ENCODE measurements at places on chromosomes 5 and 9.
A peak's percentile ranks its signal among the peaks of the same experiment; 100 is the strongest.

- no peak for DNase-seq
Observed at GRCh38 chr5:40001796-40002195, 577.0 kb upstream of the DAB2 start.

GRCh38 chr5:62948301-62948700 is 369.7 kb downstream of the LRRC70 start:
- DNase-seq: no peak

GRCh38 chr5:143051244-143052058 is 281.3 kb downstream of the ARHGAP26 start:
- DNase-seq: no peak

GRCh38 chr5:170757182-170757601 is 26.3 kb upstream of the GABRP start:
- no peak for DNase-seq

GRCh38 chr5:138737494-138738265 is 15.5 kb upstream of the CTNNA1 start:
- DNase-seq: no peak

DNA sequence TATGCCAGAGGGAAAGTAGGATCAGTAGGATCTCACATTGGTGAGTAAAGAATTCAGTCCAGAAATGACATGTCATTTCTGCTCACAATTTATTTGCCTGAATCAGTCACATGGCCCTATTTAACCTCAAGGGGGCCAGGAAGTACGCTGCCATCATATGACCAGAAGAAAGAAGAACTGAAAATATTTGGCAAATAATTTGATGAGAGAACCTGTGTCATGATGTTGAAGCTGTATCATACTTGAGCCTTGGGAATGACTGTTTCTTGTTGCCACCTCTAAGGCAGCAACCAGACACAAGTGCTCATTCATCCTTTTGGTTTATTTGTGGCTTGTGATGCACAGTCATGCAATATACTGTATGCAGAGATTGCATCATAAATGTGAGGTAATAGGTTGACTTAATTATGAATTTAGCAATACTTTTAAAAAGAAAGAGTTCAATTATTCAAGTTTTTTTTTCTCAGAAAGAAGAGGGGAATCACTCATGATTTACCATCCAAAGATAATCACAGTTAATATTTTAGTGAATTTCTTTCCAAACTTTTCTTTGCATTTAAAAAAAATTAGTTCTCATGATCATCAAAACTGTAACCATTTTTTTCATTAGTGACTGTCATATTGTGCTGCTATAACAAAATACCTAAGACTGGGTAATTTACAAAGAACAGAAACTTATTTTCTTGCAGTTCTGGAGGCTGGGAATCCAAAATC is 8.2 kb upstream of the ZFYVE16 start:
- no peak for DNase-seq

DNA sequence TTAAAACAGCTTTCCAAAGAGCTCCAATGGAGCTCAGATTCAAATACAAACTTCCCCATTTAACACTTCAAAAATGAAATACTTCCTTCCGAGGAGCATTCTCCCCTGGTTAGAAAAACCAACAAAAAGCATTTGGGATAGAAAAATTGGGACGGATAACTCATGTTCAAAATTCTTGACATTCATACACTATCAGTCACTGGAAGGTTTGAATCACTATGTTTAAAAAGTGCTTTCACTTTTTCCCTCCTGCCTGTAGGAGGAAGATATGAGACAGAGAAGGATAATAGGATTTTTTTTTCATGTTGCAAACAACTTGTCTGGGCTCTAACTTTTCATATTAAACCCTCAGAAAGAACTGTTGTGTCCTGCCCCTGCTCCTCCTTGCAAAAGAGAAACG is 412.0 kb downstream of the ACTL7B start:
- no peak for DNase-seq

DNA sequence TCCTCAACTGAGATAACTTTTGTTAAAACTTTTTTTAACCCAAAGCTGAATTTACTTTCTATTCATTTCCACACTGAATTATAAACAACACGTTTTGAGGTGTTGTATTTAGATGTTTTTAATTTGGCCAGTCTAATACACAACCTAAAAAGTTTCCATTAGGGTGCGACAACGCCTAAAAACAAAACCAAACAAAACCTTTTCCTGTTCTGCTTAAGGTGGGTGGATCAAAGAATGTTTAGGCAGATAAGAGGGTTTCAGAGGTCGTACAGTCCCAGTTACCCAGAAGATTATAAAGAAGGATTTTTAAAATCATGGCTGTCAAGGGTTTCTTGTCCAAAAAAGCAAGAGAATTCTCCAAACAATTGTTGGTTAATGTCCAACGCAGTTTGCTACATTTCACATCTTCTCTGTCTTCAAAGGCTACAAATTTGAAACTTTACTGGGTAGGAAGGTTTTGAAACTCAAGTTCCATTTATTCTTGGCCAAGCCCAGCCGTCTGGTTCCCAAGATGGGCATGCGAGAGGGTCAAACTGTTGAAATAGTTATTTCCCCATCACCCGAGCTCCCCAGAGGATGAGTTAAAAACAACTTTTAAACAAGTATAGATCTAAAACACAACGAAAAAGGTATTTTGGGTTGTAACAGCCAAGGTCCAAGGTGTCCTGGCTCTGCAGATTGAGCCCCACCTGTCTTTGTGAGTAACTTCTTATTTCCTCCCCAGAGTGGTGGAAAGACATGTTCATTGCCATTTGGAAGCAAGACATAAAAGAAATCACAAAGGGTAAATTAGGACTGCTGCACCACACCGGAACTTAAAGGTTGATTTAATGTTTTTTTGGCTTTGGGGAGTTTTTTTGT is 122.8 kb upstream of the MAP3K1 start:
- no peak for DNase-seq

GRCh38 chr9:88312045-88312444 is 76.2 kb upstream of the SPIN1 start:
- no peak for DNase-seq

GRCh38 chr5:19125956-19126713 is 861.9 kb downstream of the CDH18 start:
- DNase-seq: no peak

- no peak for DNase-seq
Observed at GRCh38 chr9:100084734-100085133, 14.1 kb downstream of the ERP44 start.

DNA sequence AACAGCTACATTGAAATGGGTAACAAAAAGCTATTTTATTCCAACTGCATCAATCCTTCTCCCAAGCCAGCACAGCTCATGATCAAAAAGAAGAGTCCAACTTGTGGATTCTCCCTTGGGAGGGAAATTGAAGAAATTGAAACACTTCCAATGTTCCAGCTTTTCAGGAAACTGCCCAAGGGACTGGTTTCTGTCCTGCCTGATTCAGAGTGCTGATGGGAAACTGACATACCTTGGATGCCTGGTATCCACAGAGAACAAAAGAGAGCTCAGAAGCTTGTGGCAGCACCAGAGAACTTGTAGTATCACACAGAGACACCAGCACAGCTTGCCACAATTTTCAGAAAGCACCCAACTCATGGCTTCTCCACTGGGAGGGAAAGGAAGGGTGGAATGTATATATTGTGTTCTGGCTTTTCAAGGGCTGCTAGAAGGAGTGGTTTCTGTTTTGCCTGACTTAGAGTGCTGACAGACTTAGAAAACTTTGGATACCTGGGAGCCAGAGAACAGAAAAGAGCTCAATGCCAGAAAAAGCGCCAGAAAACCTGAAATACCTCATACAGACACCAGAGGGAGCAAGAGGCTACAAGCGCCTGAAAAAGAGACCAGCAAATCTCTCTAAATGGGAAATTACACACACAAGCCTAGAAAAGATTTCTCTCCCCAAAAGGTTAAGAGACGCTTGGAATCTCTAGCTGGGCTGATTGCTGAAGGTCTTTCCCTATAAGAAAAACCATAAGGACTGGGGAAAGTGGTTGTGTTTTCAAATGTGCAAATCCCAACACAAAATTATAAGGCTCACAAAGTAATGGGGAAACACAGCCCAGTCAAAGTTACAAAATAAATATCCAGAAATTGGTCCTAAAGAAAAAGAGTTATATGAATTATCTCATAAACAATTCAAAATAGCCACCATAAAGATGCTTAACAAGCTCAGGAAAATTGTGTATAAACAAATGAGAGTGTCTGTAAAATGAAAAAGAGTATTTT is 178.8 kb downstream of the SPOCK1 start:
- DNase-seq: no peak

DNA sequence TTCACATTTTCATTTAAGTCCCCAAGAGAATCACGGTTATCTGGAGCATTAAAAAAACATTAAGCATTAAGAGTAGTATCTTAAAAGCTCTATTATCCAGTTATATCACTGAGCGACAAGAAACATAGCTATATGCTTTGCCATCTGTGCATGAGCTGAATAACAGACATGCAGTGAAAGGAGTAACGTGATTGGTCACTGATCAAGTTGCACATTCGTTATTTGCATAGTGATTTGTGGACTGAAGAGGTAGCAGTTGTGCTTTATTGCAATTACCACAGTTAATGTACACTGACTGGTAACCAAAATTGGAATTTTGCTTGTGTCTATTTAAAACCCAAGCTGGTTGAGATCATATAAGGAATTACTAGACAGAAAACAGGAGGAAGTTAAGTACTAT is 107.4 kb downstream of the MCTP1 start:
- DNase-seq: no peak

DNA sequence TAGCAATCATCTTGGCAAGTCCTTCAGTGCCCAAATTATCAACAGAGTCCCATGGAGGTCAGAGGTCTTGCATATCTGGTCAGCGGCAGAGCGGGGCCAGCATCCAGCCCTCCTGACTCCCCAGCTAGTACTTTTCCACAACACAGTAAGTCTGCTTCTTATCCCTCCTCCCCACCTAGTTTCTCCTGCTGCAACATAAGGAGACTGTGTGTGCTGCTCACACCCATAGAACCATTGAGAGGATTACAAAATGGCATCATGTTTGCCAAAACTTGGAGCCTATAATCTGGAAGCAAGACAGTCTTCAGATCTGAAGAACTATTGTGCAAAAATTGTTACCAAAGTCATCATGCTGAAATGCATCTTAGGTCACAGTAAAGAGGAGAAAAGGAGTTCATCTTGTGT is 125.8 kb upstream of the ZNF366 start:
- no peak for DNase-seq

DNA sequence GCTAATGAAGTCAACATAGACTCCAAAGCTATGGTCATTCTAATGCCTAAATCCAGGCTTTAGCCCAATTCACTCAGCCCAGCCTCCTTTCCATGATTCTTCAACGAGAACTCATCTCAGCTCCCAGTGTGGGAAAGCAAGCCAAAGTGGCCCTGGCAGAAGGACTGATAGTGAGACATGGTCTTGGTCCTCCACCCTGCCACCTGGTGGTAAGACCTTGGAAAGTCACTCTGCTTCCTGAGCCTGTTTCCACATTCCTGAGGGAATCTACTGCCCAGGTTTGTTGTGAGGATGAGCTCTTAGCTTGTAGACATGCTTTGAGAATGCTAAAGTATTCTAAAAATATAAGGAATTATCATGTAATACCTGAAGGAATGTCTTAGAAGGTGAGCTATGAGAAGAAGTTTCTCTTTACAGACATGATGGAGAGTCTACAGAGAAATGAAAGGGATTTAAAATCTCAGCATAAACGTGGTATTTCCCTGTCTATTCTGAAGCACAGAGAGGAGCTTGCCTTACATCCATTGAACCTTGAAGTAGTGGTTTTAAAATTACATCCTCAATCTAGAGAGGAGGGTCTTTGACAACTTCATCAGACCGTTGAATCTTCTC is 173.5 kb downstream of the TRIM32 start:
- DNase-seq: no peak

- DNase-seq: no peak
Observed at GRCh38 chr5:145743396-145744061, 91.6 kb downstream of the PRELID2 start.

DNA sequence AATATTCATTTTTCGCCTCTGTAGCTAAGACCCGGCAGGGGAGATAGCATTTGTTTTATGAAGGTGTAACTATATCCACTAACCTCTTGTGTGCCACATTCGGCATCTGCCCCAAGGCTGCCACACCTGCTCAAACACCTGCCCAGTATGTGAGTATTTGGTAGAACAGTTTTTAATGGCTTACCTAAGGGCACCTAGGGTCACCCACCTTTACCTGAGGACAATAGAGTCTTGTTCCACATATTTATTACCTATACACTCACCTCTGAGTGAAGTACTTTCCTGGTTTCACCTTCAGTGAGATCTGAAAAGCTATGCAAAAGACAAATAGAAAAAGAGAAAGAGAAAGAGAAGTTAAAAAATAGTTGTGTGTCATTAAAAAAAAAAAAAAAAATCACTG is 68.0 kb upstream of the PIP5K1B start:
- no peak for DNase-seq

GRCh38 chr9:100196215-100196614 is 97.2 kb downstream of the INVS start:
- DNase-seq: no peak

DNA sequence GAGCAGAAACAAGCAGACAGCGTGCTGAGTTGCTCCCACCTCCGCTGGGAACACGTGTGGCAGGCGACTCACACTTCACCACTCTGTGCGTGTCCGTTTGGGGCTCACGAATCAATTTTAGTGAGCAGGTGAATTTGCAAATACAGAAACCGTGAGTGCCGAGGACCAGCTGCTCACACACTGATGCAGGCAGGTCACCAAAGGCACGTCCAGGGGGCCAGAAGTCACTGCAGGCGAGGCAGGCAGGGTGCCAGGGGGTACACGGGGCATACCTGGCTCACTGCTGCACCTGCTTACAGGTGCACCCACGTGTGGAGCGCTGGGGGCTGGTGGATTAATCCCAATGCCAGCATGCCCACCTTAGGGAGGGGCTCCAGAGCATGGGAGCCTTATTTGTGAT is 68.8 kb downstream of the ZNF354C start:
- DNase-seq: no peak

- DNase-seq: peak; percentile 31
Observed at GRCh38 chr5:124403281-124403680, 343.2 kb downstream of the ZNF608 start.

GRCh38 chr5:153276151-153276550 is 214.3 kb upstream of the GRIA1 start:
- no peak for DNase-seq

DNA sequence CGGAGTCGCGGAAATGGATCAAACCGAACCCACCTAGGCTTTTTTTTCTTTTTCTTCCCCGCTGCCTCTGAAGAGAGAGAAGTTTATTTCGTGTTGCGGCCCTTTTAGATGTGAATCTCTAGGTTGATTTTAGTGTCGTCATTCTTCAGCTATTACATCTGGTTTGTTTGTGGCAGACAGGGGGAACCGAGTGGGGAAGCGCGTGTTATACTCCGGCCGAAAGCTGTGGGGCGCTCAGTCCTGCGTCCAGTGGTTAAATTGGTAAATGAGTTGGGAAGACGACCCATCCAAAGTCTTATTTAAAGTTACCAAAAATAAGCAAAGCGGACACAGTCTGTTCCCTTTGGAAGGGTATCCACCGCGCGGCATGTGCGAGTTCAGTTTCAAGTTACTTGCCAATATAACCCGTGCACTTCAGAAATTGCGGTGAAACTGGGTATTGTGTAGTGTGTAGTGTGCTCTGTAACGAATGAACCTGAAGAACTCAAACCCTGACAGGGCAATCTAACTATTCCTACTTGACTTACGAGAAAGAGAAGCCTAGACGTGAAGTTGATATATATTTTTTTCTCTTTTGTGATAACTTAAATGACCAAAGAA is 1.3 kb downstream of the MAN2A1 start:
- peak; percentile 94 for DNase-seq

Measured in esophagus muscularis mucosa (tissue), 4 donors.